Foreskin keratinocyte (primary cell): ENCODE measurements at places on chromosomes 11 and 22. TPM values are rescaled to one million over a fixed set of nuclear protein-coding genes. Genes with fewer than 3 reads are reported as not detected.

P2RY6 gene
- total RNA-seq = not detected in 2 replicates

CCDC73 gene
- not detected in 2 replicates for total RNA-seq

LMO2 gene
- total RNA-seq = 1.6 and 1.7 TPM in 2 replicates

NAALAD2 gene
- 0.04 and 0.17 TPM in 2 replicates for total RNA-seq

FGF3 gene
- total RNA-seq = not detected in 2 replicates

APOC3 gene
- not detected in 2 replicates for total RNA-seq

DSCAML1 gene
- not detected in 2 replicates for total RNA-seq

EMSY gene
- 11.5 and 11.8 TPM in 2 replicates for total RNA-seq

OLFML1 gene
- total RNA-seq = not detected in 2 replicates

BTBD18 gene
- total RNA-seq = not detected in 2 replicates

TNKS1BP1 gene
- total RNA-seq = 136 and 146 TPM in 2 replicates

ACTN3 gene
- not detected in 2 replicates for total RNA-seq

SULT4A1 gene
- total RNA-seq = not detected in 2 replicates

SCUBE1 gene
- total RNA-seq = not detected in 2 replicates

WNT7B gene
- 9.5 and 41.8 TPM in 2 replicates for total RNA-seq

VPREB1 gene
- not detected in 2 replicates for total RNA-seq

MMP12 gene
- total RNA-seq = not detected in 2 replicates

CCDC15 gene
- 4.8 and 5.7 TPM in 2 replicates for total RNA-seq

WNT11 gene
- total RNA-seq = 0.07 TPM in 2 replicates

MMP7 gene
- 0.11 TPM in 1 of 2 replicates, not detected in the other for total RNA-seq

IL18 gene
- 52.6 and 58.4 TPM in 2 replicates for total RNA-seq
